Stimulated activated CD4-positive, alpha-beta T cell treated with anti-CD3 and anti-CD28 coated beads, Interleukin-15, amount 100 ng/mL, for 1 hour (primary cell): ENCODE measurements at places on chromosomes 1 and 21.

GRCh38 chr1:157490467-157491165, 61.7 kb downstream of the FCRL5 start:
- DNase-seq = peak; percentile 33

DNA sequence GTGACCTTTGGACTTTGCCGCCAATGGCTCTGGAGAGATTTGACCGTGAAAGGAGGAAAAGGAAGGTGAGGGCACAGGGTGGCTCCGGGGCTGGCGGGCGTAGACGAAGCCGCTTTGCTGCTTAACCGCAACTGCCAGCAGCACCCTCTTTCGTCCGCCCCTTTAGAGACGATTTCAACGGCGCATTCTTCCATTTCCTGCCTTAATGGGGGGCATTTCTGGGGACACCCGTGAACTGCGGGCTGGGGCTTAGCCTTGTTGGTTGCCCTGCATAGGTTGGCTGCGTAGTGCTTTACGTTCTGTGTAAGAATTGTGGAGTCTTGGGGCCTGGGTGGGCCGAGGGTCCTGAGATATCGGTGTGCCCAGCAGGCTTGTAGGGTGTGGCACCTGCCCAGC, 6.7 kb upstream of the NPHP4 start:
- DNase-seq = no peak

GRCh38 chr1:83087851-83088250, 911.1 kb downstream of the TTLL7 start:
- no peak for DNase-seq

DNA sequence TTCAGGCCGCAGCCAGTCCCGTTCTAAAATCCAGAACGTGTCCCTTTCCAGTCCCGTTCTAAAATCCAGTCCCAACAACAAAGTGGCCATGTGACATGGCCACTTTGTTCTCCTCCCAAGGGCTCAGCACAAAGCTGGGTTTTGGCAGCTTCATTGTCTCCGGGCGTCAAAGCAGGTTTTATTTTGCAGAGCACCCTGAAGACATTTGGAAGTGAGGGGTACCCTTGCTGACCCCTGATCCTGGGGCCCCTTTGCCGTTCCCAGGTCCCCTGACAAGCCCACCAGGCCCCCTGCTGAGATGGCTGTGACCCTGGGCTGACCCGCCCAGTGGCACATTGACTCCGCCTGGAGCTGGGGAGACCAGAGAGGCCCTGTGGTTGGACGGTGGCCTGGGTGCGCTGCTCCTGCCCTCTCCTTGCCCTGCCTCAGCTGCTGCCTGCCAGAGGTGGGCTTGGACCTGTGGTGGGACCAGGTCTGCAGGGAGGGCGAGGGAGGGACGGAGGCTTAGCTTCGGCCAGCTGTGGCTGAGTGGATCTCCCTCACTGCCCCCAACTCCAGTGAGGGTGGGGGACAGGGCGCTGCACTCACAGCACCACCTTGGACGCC, 4.3 kb downstream of the PFKL start:
- DNase-seq = no peak

DNA sequence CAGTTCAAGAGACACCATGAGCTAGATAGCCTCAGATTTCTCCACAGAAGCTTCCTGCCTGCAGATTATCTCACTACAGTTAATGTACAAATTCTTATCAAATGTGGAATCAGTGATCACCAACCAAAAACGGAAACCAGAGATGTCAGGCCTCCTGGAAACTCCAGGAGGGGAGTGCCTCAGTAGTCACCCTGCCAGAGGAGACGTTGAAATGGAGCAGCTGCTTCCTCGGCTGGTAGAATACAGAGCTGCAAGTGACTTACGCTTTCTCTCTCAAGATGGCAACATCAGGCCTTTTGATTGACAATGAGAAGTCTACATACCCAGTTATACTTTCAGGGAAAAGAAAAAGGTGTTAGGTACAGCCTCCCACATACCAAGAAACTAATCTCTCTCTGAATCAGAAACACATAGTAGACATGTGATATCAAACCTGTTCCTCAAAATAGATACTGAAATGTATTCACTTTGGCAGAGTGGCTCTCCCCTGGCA, 52.2 kb downstream of the ACP6 start:
- no peak for DNase-seq

DNA sequence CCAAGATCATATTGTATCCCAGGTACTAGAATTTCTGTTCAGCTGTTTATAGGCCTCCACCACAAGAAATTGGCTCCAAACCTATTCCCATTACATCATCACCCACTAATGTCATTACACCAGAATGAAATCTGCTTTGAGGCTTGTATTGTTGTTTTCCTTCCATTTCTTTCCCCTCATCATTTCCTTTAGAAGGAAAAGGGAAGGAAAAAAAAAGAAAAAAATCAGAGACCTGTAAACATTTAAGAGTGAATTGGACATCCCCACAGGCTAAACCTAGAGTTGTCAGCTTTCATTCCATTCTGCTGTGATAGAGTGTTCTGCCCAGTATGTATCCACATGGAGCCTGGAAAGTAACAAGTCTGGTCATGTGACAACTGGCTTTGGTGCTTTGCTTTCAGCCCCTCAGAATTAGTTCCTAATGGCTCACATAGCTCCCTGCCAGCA, 44.6 kb downstream of the NFYC start:
- no peak for DNase-seq

GRCh38 chr1:2198571-2198970, 4.0 kb upstream of the FAAP20 start:
- DNase-seq = no peak
